CD8-positive, alpha-beta memory T cell (primary cell): ENCODE measurements at places on chromosomes 5 and 9.

GRCh38 chr9:134315716-134316448 is 10.4 kb upstream of the RXRA start:
- no peak for DNase-seq

- no peak for DNase-seq
Observed at GRCh38 chr5:79481574-79481973, 32.4 kb downstream of the HOMER1 start.

DNA sequence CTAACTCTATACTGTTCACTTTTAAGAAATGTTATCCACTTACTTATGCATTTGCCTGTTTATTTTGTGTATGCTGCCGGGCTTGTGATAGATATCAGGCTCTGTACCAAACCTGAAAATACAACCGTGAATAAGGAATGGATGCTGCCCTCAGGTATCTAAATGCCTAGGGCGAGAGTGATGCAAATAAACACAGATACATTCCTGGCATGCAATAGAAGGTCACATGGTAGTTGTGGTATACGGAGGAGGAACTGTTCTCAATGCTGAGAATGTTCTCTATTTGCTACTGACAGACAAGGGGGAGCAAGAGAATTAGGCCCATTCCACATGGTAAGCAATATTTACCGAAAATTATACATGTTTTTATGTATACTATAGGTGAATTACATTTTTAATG is 227.8 kb downstream of the ICE1 start:
- no peak for DNase-seq

- no peak for DNase-seq
Observed at GRCh38 chr9:97475059-97475458, 26.4 kb upstream of the TMOD1 start.

DNA sequence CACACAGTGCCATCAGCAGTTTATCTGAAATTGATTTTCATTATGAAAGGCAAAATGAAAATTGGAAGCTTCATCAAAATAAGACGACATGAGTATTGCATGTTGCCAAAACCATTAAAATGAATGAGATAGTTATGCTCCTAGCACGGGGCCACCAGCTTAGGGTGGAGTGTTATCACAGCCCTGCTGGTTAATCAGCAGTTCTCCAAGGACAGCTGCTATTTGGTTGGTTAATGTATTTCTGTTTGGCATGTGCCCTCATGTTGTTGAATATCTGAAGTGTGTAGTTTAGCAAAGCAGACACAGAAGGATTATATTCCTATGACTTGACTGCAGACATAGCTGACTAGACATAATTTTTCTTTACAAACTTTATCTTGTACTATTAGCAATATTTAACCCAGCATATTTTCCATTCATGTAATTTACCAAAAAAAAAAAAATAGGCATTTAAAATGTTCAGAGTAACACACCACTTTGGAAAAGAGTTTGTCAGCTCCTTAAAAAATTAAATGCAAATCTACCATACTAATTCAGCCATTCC is 98.6 kb upstream of the PIK3R1 start:
- no peak for DNase-seq

GRCh38 chr5:9947225-9947714 is 302.4 kb downstream of the ATPSCKMT start:
- DNase-seq = no peak

DNA sequence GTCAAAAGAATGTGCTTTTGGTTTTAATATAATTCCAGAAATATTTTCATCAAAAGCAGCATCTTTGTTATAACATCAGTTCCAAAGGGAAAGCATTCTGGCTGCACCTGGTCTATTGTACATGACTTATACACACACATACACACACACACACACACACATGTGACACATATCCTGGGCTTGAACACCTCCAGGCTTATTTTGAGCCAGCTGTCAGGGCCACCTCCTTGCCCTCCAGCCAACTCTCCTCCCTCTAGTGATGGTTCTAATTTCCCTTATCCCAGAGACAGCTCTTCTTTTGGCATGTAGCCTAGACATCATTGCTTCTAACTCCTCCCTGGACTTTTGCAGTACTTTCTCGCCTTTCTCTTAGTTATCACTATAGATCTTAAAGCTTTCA is 115.0 kb downstream of the PIK3R1 start:
- no peak for DNase-seq

- DNase-seq = no peak
Observed at GRCh38 chr5:170154297-170154696, 48.6 kb downstream of the FOXI1 start.

DNA sequence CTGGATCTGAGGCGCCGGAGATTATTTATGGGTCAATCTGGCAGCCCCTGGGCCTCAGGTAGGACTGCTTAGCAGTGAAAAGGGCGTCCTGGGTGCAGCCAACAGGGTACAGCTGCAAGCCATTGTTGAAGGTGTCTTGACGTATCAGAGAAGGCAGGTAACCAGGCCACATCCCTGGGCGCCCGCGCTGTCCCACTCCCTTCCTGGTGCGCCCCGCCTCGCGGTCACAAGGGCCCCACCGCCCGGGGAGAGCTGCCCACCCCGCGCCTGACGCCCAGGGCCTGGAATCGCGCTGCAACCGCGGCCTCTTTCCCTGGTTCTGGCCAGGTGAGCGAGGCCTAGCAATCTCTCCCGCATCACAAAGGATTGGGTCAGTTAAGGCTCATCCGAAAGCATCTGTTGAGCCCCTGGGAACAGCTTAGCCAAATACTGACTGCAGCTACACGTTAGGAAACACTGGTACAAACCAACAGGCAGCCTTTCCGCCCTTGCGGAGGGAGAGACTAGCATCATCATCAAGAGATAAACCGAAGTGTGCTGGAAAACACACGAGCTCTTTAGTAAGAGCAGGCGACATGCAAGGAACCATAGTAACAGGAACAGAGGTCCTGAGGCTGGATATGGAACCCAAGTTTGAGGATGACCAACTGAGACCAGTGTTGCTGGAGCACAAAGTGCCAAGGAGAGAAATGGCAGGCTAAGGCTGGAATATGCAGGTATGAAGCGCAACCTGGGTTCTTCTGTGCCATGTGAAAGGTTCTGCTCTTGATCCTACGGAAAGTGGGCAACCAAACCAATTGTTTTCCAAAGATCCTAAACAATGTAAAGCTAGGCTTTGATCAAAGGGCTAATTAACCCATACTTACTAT is 3.6 kb downstream of the RPS23 start:
- DNase-seq = no peak

DNA sequence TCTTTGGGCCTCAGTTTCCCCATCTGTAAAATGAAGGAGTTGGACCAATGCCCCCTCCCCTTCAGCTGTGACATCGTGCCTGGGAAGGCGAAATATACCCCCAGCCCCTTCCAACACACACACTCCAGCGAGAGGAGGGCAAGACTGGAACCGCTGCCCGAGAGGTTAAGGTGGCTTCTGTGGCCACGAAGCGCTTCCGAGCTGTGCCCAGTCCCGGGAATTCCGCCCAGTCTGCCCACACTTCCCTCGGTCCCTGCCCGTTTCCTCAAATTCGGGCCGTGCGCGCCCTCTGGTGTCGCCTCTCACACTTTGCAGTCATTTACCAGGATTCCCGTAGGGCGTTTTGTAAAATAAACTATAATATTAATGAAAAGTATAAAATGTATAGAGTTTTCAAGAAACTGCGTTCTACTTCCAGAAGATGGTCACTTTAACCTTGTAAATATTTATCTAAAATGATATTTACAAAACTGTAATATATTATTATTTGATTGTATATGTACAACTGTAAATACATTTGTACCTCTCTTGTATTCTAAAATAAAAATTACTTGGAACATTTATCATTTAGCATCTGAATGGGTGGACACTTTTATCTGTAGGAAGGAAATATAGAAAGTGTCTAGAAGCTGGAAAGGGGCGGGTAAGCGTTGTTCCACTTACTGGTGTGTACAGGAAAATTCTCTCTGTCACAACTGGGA is 11.0 kb upstream of the EXOSC2 start:
- DNase-seq = peak; percentile 52

GRCh38 chr5:107670087-107670931 is 428 bp downstream of the EFNA5 start:
- no peak for DNase-seq

GRCh38 chr5:36378551-36378950 is 76.8 kb upstream of the RANBP3L start:
- no peak for DNase-seq

- no peak for DNase-seq
Observed at GRCh38 chr9:12719431-12719830, 26.2 kb downstream of the TYRP1 start.

- no peak for DNase-seq
Observed at GRCh38 chr5:82413302-82414040, 135.3 kb upstream of the RPS23 start.

DNA sequence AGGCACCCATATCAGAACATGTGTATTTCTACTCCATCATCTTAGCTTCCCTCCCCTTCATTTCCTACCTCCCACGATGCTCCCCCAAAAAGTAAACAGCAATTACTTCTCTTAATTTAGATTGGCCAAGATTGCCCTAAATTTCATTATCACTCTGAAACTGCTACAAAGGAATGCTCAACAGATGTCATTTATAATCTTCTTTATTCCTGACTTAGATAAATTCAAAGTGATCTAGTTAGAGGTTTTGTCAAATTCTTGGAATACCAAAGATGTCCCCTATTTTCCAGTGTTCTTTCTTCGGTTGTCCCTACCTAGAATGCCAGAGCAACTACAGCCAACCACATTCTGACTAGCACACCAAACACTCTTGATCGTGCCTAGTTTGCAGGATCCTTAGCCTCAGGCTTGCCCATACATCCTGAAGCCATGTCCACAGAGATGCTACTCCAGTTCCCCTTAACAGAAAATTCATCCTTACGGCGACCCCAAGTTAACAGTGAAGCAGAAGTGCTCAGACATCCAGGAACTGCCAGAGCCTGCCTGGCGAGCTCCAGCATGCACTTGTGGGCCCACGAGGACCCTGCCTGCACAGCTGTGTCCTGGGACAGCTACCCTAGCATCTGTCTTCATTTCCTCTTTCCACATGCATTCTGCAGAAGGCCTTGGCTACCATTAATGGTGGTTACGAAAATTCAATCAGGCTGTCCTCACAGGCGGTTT is 31.6 kb downstream of the DAP start:
- DNase-seq = no peak

DNA sequence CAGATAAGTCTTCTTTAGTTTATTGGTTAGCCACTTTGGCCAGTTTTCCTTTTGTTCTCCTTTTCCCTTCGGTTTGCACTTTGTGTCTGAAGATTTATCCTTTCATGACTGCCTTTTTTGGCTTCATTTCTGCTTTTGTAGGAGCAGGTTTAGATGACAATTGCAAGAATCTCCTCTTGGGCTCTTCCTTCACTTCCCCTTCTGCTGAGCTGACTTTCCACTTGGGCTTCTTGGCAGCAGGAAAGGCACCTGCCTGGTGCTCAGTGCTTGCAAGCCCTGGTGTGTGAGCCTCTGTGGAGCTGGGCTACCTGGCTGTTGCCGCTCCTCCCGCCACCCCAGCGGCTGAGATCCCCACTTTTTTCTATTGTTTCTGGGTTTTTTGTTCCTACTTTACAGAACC is 7.3 kb downstream of the CCDC112 start:
- DNase-seq = no peak

GRCh38 chr5:54514291-54514690 is 3.3 kb upstream of the SNX18 start:
- DNase-seq = no peak

- DNase-seq = no peak
Observed at GRCh38 chr9:78669591-78669990, 372.7 kb downstream of the PSAT1 start.

GRCh38 chr5:98179791-98180755 is 593.4 kb upstream of the RGMB start:
- no peak for DNase-seq

DNA sequence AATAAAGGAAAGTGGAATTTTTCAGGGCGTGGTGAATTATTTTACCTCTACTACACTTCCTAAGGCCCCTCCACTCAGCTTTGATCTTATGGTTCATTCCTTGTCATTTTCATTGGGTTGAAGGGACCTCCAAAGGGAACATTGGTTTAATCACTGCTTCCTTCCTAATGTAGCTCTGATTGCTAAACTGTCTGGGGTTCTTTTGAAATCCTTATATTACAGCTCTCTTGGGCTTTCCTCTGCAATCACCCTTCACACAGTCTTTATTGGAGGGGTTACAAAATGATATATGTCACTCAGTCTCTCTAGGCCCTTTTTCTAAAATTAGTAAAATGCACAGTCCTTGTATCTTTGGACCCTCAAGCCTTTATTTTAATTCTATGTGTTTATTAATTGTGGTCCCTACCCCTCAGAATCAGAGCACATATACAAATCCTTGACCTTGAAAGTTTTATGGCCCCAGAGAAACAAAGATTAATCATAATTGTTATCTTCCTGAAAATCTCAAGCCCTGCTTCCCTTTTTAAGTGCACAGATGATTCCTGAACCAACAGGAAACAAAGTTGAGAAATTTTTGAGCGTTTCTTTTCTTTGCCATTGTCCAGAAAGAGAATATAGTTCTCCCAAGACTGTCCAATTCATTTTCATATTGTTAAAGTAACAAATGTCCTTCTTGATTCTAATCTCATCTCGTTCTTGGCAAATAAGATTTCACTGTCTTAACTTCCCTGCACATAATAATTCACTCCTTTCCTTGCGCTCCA is 330.0 kb downstream of the ARRDC3 start:
- no peak for DNase-seq

GRCh38 chr5:88889189-88890069 is 6.4 kb upstream of the MEF2C start:
- no peak for DNase-seq

GRCh38 chr5:159671886-159672285 is 244.4 kb upstream of the ADRA1B start:
- no peak for DNase-seq
